Femur (tissue), 1 donor: ENCODE measurements at places on chromosomes 6 and 20.

DNA sequence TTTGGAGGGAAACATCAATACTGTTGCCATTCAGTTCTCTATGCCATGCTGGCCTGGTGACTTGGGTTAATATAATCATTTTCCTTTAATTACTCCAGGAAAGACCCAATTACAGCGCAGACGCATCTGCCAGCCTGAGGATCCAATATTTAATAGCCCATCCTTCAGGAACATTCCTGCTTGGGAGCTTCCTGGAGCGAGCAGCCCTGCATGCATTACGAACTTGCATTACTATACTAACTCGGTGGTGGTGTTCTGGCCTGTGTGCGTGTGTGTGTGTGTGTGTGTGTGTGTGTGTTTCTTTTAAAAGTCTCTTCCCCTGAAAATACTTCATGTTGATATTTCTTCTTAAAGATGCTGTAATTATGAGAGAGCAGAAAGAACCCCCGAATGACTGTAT is 26.5 kb downstream of the PMEPA1 start:
- DNase-seq = no peak

- DNase-seq = no peak
These were observed 1.6 kb upstream of the LATS1 start for GRCh38 chr6:149719531-149719930.

DNA sequence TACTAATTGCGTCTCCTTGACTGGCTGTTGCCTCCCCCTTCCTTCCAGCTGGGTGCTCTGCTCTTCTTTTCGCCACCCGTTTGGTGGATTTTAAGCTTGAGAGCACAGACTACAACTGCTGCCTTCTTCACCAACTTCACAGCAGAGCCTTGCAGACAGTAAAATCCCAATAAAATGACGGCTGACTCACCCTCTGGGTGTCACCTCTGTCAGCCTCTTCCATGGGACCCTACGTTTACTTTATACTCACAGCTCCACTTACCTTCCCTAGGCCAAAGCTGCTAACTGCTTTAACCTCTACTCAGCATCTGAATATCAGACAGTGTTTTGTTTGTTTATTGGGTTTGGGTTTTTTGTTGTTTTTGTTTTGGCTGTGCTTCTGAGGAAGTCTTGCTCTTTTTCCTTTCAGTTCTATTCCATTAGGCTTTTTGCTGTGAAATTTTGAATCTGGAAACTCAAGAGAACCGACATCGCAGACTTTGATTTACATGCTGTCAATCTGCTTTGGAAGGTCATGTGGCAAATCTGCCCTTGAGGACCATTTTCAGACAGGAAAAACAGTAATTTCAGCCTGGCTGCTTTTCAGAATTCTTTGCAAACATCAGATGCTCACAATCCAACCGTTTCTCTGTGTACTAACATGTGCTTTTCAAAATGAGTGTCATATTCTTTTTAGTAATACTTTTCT is 2.4 kb downstream of the AGPAT4 start:
- DNase-seq = no peak

DNA sequence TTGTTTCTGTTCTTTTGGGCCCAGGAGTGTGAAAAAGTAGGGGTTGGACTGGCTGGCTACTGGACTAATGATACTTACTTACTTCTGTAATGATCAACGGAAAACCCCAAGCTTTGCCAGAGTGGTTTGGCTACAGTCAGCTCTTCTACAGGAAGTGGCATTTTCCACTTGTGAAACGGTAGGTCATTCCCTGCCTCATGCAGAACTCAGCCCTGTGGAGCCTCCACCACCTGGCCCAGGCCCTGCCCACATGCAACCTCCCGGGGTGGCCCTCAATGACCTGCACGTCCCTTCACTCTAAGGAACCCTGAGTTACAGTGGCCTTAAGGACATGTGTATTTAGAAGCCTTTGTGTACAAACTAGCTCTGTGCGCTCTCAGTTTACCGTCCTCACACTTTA is 140.4 kb downstream of the DTNBP1 start:
- DNase-seq = no peak

- DNase-seq = no peak
These were observed 139.6 kb upstream of the NOX3 start for GRCh38 chr6:155595284-155595683.

DNA sequence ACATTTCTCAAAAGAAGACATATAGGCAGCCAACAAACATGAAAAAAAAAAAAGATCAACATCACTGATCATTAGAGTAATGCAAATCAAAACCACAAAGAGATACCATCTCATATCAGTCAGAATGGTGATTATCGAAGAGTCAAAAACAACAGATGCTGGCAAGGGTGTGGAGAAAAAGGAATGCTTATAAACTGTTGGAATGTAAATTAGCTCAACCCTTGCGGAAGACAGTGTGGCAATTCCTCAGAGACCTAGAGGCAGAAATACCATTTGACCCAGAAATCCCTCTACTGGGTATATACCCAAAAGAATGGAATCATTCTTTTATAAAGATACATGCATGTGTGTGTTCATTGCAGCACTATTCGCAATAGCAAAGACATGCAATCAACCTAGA is 303.8 kb upstream of the THEMIS start:
- no peak for DNase-seq

DNA sequence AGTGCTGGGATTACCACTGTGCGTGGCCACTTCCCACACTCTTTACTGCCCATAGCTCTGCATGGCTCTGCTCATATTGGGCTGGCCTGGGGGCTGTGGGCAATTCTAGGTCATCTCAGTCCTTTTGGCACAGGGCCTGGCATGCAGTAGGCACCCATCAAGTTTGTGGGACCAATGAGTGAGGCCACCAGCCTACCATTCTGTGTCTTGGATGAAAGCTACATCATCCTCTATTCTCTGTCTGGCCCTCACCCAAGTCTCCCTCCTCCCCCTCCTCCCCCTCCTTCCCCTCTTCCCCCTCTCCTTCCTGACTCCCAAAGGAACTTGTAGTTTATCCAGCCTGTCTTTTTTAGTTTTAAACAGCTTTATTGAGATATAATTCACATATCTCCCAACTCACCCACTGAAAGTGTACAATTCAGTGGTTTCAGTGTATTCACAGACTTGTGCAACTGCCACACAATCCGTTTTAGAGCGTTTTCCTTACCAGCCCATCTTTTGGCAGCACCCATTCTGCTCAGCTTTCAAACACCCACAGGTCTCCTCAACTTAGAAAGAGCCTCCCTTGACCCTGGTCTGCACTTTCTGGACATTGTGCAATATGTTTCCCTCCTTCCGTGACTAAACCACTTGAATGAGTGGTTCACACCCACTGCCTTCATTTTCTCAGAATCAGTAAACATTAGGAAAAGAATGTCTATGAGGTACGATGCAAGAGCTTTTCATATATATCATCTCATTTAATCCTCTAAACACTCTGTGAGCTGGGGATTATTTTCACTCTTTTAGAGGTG is 21.5 kb upstream of the MRPS18A start:
- no peak for DNase-seq

DNA sequence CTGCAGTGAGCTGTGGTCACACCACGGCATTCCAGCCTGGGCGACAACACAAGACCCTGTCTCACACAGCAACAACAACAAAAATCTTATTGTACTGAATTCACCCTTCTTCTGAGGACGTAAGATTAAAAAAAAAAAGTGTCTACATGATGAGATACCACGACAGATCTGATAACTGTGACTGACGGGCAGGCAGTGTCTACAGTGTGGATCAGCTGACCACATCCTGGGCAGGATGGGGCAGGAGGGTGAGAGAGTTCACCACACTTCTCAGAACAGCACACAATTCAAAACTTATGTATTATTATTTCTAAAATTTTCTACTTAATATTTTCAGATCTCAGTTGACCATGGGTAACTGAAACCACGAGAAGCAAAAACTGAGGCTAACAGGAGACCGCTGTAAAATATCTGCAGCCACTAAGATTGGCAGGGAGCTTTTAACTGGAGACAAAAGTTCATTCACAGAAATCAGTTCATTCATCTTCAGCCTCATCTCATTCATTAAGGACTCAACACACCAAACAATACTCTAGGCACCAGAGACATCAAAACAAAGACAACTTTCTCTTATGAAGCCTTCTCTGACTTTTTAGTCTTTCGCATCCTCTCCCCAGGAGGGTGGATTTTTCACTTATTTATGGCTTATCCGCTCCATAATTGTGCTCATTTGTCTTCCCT is 15.7 kb upstream of the NHSL1 start:
- no peak for DNase-seq

DNA sequence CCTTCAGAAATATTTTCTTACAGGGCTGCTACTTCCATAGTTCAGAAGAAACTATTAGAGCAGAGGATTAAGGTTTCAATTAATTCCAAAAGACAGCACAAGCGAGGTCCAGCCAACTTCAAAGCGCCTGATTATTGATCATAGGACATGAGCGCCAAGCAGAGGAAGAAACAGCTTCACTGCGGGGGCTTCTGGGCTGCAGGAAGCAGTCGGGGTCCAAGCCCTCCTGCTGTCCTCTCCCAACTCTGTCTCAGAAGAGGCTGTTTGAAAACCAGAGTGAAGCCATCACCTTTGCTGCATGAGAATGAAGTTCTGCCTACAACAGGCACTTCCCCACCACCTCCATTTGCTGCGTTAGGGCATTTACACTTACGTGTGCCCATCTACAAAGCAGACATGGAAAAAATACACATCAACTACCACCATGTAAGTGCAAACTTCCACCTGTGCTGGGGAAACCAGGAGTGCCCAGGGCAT is 23.9 kb downstream of the SUMO4 start:
- no peak for DNase-seq

- no peak for DNase-seq
These were observed 158.3 kb downstream of the OPRM1 start for GRCh38 chr6:154197196-154197860.

- DNase-seq = no peak
These were observed 243.9 kb downstream of the DLL1 start for GRCh38 chr6:170046791-170047626.

DNA sequence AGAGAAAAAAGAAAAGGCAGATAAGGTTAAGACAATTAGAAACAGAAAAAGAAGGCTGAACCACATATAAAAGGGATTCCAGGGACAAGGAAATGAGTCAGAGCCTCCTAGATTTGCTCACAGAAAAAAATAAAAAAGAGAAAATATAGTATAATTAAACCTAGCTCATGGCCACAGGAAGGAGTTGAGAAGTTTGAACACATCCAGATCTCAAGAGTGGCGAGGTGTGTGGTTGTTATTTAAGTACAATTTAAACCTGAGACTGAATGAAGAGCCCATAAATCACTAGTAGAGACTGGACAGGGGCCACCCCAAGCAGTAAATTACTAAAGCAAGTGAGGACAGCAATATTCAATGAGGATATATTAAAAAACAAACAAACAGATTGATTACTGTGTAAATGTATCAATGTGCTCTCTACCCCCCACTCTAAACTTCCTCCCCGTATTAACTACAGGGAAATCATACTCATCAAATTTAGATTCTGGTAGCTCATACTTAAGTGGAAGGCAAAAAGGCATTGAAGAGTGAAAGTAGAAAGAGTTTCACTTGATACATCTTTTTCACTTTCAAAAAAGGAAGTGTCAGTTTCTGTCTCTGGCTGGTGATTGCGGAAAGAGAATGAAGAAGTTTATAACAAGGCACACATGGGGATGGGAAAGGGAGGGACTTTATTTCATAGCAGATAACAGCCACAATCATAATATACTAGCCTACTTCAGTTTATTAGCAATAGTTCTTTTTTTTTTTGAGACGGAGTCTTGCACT is 49.3 kb upstream of the SCAF8 start:
- no peak for DNase-seq
